Caki2 (cell line): ENCODE measurements at places on chromosomes 2 and 18. TPM values are rescaled to one million over a fixed set of nuclear protein-coding genes. Genes with fewer than 3 reads are reported as not detected.

Gene POTEC
- not detected in 2 replicates for total RNA-seq

Gene ZNF521
- not detected in 2 replicates for total RNA-seq

Gene CCDC85A
- 0.54 and 0.70 TPM in 2 replicates for total RNA-seq

Gene IRS1
- total RNA-seq: 3.5 and 5.8 TPM in 2 replicates

Gene GALR1
- not detected in 2 replicates for total RNA-seq

Gene DSC3
- not detected in 2 replicates for total RNA-seq

Gene AQP12B
- not detected in 2 replicates for total RNA-seq

- DNase-seq: no peak
Measured at GRCh38 chr18:44944461-44944860, 263.8 kb downstream of the SETBP1 start.

DNA sequence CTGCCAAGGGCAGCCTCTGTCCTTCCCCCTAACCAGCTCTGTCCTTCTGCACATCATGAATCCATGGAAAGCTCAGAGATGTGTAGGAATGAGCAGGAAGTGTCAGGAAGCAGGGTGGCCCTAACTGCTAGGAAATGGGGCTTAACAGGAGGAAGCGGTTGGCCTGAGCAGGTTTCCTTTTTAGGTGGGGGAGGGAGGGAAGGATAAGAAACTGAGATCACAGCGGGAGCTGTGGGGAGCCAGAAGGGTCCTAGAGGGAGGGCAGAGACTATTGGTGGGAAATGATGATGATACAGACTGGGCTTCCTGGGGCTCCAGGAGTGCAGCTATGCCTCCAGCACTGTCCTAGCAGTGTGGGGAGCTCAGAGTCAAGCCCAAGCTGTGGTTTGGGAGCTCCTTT, 182.0 kb downstream of the SH3BP4 start:
- no peak for DNase-seq

- peak; percentile 88 for DNase-seq
Measured at GRCh38 chr2:200302940-200303727, 3.4 kb upstream of the SPATS2L start.

- DNase-seq: no peak
Measured at GRCh38 chr2:137339051-137339450, 573.7 kb downstream of the THSD7B start.

DNA sequence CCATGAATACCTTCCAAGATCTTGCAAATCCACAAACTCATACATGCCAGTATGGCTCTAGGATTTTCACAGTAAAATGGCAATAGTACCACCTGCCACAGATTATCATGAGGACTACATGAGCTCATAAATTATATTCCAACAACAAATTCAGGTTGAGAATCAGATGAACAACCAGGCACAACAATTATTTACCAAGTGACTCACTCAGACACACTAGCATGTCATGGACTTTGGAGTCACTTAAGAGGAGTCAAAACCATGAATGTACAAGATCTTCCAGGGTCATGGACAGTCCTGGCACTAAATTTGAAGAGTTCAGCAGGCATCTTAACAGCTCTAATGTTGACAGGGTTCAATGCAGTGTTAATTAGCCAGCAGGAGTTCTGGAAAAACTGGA, 34.4 kb upstream of the BZW1 start:
- peak; percentile 46 for DNase-seq

GRCh38 chr2:19866771-19867170, 35.0 kb downstream of the TTC32 start:
- no peak for DNase-seq

- DNase-seq: no peak
Measured at GRCh38 chr18:77472509-77472908, 222.9 kb downstream of the GALR1 start.

DNA sequence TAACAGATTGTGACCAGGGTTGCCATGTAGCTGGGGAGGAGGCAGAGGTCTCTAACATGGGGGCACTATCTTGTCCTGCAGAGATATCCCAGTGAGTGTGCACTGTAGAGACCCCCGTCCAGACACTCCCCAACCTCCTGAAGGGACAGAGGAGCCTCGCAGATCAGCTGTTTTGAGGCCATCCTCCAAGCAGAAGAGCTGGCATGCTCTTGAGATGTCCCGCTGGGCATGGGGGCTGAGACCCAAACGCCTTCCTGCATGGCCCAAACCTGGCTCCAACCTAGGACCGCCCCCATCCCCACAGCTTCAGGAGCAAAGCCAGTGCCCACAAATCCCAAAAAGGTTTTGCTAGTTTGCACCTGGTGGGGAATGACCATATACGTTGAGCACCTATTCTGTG, 2.7 kb upstream of the SLC66A3 start:
- DNase-seq: no peak

DNA sequence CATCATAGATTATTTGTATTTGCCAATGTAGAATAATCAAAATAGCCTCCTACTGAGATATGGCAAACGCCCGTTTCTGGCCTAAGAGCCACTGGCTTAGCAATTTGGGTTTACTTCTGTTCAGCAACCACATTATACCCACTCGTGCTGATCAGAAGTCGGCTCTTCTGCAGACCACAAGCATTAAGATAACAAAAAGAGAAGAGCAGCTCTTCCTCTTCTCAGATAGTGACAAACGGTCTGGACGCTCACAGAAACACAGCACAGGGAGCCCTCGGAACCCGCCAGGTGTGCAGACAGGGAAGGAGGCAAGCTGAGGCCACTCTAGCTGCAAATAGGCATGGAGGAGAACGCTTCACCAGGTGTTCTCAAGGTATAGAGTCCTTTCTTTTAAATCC, 164.0 kb downstream of the HDAC4 start:
- no peak for DNase-seq

DNA sequence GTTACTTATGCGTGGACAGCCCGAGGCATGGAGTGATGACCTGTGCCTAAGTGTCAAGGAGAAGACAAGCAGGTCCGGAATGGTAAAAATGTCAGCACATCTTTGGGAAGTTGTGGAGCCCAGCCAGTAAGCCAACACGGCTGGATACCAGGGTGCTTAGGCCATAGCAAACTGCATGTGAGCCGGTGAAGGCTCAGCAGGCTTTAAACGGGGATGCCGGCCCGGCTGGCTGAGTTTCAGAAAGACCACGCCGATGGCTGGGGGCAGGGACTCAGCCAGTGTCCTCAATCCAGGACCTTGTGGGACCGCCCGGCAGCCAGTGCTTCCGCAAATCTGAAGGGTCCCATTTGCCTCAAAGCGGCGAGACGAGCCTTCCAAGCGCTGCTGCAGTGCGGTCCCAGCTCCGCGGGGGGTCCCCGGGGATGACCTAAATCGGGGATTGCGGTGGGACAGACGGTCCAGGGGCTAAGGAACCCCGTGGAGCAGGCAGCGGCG, 946 bp upstream of the AGAP1 start:
- no peak for DNase-seq
